Central memory CD4-positive, alpha-beta T cell (primary cell): ENCODE measurements at places on chromosomes 2 and 18.

- no peak for DNase-seq
Observed at GRCh38 chr2:149686136-149687051, 98.8 kb upstream of the MMADHC start.

- no peak for DNase-seq
Observed at GRCh38 chr2:114157057-114157385, 267.1 kb downstream of the ACTR3 start.

GRCh38 chr2:25269233-25269632, 72.5 kb downstream of the DNMT3A start:
- DNase-seq: no peak

DNA sequence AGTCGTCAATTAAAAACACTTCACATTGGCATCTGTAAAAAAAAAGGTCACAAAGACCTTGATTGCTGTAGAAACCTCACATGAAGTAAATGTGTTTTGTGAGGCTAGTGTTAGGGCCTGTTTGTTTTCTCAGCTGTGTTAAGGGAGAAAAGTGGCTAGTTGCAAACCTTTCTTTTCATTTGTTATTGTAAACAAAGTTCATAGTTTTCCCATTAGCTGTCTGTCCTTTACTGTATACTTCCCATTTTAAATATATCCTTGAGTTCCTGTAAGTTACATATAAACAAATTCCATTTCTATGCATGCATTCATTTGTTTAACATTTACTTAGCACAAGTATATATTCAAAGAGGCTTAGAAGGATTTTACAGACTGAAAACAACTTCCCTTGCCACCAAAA, 1250.2 kb downstream of the LRP1B start:
- no peak for DNase-seq

- no peak for DNase-seq
Observed at GRCh38 chr2:38462121-38462661, 85.1 kb upstream of the ATL2 start.

DNA sequence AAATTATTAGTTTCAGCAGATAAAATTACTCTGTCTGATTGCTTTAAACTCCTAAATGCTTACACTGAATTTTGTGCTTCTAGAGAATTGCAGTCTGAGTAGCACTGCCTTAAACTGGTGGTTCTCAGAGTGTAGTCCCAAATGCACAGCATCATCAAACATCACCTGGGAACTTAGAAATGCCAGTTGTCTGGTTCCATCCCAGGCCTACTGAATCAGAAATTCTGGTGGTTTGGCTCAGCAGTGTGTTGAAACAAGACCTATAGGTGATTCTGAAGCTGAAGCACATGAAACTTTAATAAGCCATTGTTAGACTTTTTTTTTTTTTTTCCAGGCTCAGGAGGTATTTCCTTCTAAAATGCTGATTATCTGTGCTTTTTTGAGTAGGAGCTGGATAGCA, 22.0 kb downstream of the EPC2 start:
- DNase-seq: no peak

DNA sequence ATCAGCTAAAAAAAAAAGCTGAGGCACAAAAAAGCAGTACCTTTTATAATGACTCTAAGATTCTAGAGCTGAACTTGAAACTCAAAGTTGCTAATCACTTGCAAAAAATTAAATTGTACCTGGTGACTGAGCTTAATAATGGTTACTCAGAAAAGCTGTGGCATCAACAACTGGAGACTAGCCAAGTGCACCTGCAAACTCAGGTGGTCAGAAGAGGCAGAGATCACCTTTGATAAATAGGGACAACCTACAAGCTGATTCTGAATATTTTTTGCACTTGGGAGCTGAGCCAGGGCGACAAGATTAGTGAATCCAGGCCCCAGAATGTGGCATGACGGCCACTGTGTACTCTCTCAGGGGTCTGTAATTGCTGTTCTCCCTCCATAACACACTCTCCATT, 3.0 kb downstream of the ABHD3 start:
- DNase-seq: no peak

GRCh38 chr18:5449858-5450509, 93.8 kb downstream of the EPB41L3 start:
- DNase-seq: no peak

- no peak for DNase-seq
Observed at GRCh38 chr2:149743842-149744448, 156.4 kb upstream of the MMADHC start.

DNA sequence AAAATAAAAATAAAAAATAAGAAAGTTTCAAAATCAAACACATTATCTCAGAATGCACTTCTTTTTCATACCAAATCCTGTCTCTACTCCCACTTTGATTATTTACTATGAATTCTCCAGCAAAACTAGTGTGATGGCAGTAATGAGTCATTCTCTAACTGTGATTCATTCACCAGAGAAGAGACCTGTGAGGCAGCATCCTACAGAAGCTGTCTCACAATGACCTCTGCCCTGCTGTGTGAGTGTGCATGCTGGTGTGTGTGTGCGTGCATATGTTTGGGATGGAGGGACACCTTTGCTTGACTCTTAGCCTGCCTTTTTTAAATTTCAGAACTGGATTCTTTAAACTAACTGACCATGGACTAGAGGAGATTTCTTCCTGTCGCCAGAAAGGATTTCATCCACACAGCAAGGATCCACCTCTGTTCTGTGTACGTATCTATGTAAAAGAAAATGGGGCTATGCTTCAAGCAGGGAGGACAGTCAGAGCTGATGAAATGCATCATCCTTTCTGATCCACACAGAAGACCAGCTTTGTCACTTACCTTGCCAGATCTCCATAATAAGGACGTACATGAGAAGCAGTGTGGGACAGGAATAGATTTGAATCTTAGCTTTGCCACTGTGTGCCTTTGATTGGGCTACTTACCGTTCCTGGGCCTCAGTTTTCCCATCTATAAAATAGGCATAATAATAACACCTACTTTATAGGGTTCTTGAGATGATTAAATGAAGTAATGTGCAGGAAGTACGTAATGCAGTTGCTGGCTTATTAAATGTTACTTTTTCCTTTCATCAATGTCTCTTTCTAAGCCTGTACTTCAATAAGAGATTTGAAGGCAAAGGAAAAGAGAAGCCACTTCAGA, 31.2 kb downstream of the STAMBP start:
- no peak for DNase-seq

DNA sequence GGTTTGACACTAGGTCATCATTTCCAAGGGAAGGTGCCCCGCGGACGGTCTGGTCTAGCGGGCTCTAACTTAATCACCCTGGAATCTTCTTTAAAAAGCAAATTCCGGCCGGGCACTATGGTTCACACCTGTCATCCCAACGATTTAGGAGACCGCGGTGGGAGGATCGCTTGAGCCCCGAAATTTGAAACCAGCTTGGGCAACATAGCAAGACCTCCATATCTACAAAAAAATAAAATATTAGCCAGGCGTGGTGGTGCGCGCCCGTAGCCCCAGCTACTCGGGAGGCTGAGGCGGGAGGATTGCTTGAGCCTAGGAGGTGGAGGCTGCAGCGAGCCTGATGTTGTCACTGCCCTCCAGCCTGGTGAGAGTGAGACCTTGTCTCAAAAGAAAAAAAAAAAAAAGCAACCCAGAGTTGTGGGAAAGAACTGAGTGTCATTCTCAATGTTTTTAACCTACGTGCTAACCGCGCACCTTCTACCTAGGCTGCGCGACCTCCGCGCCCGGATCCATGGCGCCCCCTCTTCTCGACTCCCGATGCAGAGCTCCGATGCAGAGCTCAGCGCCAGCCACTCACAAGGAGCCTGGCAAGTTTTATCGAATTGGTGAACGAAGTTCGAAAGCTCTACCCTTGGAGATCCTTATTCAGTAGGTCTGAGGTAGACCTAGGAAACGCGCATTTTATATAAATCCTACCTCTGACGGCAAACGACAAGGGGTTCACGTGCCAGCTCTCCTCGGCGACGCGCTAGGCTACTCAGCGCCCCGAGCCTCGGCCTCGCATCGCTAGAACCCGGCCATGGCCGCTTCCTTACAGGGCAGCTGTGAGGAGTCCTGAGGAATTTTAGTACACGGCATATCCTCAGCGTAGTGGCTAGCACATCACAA, 888 bp upstream of the TWSG1 start:
- no peak for DNase-seq

- peak; percentile 62 for DNase-seq
Observed at GRCh38 chr2:96116879-96117533, 635 bp upstream of the ADRA2B start.

- DNase-seq: no peak
Observed at GRCh38 chr2:99747842-99748241, 258.0 kb upstream of the REV1 start.

GRCh38 chr2:69132960-69133590, 120.1 kb downstream of the ANTXR1 start:
- DNase-seq: no peak

GRCh38 chr2:128228894-128229293, 89.8 kb downstream of the HS6ST1 start:
- DNase-seq: no peak

GRCh38 chr2:154554046-154554445, 144.4 kb upstream of the KCNJ3 start:
- no peak for DNase-seq

DNA sequence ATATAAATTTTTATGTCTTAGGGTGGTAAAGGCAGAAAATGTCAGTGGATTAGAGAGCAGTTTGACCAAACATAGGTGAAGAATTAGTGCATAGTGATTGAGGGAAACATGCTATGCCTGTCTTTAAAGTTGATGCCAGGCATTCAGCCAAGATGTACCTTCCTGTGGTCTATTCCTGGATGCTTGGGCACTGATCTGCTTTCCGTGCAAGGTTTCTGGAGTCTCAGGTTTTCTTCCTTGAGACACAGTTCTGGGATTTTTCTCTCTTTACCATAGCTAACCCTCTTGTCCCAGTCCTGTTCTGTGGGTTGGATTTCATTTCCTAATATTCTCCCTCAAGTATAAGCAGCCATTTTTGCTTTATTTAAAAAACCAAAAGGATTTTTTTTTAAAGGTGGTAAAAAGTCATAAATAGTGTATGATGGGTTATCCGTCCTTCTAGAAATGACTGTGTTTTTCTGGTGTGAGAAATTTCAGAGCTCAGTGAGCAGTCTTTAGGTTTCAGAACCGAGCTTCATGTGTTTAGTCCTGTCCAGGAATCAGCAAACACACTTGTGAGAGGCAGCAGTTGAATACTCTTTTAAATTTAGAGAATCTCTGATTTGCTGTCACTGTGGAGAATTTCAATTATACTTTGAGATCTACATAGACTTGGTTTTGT, 43.0 kb upstream of the CYBRD1 start:
- DNase-seq: no peak
